ENCODE measurements at places on chromosomes 6 and 20.

DNA sequence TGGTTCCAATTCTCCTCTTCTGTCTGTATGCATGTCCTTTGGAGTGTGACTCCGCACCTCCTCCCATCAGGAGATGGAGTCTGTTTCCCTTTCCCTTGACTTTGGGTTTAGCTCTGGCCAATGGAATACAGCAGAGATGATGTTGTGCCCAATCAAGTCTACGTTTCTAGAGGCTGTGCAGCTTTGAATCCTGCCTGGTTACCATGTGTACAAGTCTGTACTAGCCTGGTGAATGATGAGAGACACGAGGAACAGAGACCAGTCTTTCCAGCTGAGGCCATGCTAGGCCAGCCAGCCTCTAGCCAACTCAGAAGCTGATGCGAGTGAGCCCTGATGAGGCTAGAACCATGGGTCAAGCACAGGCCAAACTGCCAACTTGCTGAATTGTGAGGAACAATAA is 83.2 kb downstream of the LAMP5 start:
- no peak for DNase-seq

DNA sequence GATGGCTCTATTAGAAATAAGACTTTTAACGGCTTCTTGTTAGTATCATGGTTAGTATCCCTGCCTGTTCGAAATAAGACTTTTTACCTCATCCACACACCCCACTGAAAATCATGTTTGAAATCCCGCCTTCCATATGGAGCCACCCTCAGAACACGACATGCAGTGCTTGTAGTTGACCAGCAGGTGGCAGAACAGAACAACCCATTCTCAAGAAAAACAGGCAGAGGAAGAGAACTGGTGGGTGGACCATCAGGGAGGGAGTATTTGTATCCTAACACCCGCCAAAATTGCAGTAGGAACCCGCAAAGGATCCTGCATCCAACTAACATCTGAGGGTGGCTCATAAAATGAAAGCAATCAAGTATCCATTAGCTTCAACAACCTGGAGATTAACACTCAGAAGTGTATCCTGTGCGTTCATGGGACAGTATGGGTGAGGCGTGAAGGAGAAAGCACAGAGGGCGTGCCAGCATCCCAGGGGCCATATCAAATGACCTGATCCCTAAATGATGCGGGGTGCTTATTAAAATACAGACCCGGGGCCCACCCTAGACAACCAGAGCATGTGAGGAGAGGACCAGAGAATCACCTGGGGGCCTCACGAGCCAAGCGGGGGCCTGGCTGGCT is 89.6 kb upstream of the NHSL1 start:
- peak; percentile 47 for DNase-seq

- peak; percentile 35 for DNase-seq
Measured at GRCh38 chr20:33291830-33292355, 8.9 kb downstream of the BPIFB1 start.

- DNase-seq: no peak
Measured at GRCh38 chr20:33707668-33708067, 12.4 kb downstream of the PXMP4 start.

DNA sequence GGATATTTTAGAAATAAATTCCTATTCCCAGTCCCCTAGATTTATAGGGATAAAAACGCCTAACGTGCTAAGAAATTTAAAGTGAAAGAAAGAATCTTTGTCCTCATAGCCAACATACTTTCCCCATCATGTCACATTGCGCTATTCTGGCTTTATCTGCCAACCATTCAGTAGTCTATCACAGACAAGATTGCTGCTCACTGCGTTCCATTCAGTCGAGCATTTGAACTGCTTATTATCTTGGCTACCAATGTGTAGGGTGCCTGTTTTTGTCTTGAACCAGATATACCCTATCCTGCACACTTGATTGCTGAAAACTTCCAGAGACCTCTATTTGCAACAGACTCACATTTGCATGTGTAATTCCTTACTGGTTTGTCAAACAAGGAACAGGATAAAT is 751.5 kb downstream of the EPHA7 start:
- no peak for DNase-seq

DNA sequence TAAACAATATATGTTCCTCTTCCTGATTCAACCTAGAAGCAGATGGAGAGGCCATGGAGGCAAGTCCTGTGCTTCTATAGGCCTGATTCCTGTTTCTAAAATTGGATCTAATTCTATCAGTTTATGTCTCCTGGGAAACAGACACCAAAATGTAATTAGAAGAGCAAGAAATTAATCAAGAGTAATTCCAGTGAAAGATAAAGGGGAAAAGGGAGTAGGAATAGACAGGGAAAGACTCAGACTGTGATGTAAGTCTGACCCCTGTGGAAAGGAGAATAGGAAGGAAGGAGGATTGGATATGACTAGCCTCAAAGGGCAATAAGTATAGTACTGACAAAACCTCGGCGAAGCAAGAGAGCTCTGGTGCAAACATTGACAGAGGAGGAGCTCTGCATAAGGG is 33.9 kb upstream of the FBXO30 start:
- DNase-seq: no peak

DNA sequence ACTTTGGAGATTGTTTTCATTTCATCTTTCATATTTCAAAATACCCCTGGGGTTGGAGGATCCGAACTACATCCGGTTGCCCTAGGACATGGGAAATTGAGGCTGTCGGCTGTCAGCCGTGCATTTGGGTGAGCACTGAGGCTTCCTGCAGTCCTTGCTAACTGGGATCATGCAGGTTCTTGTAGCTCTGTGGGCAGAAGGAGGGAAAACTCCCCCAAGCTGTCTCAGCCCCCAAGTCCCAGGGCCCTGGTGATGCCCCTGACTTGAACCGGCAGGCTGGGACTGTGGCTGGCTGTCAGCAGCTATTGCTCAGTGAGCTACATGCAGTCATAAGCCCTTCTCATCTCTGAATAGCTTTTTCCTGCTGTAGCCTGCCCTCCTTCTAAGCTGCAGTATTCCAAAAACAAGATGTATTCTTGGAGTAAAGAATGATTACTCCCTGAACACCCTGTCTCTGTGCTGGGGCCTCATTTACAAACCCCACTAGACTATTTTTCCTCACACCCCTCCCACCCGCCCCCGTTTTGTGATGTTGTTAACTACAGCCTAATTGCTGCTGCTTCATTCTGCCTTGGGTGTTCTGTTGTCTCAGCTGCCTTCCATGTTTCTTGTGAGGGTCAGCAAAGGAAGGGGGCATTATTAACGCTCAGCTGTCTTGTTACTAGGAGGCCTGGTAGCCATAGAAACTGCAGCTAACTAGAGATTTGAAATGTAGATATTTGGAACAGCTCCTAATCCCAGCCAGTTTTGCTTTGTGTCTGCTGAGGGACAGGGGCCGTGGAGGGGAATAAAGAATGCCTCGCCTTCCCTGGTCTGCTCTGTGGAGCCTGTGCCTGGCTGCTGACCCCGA is 18.1 kb downstream of the MTRES1 start:
- DNase-seq: no peak

DNA sequence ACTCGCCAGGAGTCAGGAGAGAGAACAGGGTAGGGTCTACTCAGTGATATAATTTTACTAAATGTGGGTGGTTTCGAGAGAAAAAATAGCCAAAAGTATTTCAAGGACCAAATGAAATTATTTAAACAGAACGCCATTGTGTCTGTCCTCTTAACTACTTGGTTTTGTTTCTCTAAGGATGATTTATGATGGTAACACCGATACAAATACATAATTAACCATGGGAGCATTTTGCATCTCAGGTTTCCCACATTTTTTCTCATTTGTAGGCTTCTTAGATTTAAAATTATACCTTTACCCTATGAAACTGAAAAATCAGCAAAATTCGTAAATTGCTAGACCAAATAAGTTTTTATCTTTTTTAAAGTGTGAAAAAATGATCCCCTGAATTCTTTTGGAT is 188.2 kb downstream of the ZFP64 start:
- DNase-seq: no peak

DNA sequence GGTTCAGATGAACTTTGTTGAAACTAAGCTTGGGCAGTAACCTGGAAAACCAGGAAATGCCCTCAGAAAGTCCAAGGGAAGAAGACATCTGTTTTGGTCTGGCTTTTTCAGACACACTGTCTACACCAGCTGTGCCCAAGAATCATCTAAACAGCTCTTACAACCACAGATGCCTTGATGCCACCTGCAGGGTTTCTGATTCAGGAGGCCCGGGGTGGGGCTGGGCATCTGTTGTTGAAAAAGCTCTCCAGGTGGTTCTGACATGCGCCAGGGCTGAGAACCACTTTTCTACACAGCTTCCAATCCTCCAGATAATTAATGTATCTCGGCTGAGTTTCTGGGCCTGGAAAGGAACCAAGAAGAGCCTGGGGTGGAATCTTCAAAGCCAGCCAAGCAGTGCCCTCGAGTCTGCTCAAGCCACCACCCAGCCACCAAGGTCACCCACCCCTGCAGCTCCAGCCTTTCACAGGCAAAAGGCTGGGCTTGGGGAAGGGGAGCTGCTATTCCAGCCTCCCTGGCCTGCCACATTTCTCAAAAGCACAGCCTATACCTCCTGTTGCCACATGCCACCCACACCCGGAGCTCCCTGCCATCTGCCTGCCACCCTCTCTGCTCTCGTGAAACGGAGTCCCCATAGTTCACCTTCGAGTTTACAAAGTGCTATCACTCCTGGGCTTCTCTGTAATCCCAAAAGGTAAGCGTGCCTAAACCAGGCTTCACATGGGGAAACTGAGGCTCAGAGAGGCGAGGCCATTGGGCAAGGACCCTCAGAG is 9.4 kb downstream of the MDGA1 start:
- DNase-seq: no peak

DNA sequence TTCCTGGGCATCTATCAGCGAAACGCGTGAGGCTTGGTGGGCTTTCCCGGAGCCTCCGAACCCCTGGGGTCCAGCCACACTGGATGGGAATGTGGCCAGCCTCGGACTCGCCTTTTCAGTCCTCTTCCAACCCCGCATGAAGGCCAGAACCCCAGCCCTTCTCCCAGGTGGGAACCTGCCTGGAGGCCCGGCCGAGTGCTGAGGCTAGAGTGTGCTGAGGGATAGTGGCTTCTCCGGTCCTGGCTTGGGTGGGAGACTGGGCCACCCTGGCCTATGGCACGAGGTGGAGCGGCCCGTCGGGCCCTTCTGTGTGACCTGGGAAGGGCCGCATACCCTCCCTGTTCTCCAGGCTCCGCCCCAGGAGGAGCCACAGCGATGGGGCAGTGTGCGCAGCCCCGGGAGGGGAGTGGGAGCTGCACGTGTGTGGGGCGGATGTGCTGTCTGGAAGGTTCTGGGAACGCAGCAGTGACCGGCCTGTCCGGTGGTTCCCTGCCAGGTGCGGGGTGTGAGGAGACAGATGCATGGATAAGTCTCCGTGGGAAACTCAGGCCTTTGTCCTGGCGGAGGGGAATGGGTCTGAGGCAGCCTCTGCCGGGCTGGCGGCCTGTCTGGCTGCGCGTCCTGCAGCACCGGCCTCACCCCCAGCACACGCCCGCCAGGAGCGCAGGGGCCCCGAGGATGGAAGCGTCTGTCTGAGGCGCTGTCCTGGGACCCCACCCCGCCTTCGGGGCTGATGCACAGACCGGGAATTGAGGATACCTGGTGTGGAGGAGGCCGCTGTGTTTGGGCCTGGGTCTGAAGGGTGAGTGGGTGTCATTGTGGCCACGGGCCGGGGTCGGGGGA is 1.1 kb upstream of the BHLHE23 start:
- DNase-seq: no peak

DNA sequence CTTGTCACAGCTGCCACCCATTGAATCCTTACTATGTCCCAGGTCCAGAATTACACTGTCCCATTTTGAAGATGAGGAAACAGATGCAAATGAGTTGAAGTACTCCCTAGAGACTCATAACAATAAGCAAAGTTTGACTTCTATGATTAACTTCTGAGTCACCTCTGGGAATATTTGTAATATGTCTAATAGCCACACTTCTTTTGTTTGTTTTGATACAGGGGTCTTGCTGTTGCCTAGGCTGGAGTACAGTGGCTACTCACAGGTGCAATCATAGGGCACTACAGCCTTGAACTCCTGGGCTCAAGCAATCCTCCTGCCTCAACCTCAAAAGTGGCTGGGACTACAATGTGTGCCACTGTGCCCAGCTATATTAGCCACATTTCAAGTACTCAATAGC is 11.4 kb upstream of the SOX12 start:
- DNase-seq: no peak

GRCh38 chr20:24657878-24658620 is 188.6 kb downstream of the SYNDIG1 start:
- no peak for DNase-seq

DNA sequence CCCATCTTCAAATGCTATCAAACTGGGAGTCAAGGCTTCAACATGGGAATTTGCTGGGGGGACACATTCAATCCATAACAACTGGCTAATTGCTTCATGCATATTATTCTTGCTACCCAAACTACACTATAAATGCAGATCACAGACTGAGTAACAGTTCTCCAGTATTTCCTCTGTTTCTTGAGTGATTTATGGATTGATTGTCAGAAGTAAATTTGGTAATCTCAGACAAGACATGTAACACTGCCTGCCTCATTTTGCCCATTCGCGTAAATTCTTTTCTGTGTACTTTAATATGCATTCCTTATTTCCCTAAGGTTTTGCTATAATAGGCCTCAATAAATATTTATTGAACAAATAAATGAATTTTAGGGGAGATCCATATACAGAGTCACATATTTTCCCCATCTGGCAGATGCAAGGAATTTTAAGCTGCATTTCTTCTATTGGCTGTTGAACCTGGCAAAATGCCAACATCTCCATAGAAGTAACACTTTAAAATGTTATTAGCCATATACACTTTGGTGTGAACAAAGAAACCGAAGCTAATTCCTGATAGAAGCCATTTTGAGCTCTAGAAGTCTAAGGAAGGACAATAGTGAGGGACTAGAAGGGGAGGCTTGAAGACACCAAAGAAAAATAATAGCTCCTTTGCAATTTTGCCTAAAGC is 98.2 kb downstream of the QRSL1 start:
- no peak for DNase-seq

- no peak for DNase-seq
Measured at GRCh38 chr6:134828641-134829040, 121.3 kb downstream of the ALDH8A1 start.

GRCh38 chr20:59750209-59750840 is 146.0 kb downstream of the PHACTR3 start:
- no peak for DNase-seq

GRCh38 chr6:110098511-110099116 is 80.9 kb downstream of the WASF1 start:
- DNase-seq: no peak
